Stimulated activated naive CD4-positive, alpha-beta T cell (primary cell): ENCODE measurements at places on chromosomes 12 and 14.

- peak; percentile 13 for DNase-seq
Measured at GRCh38 chr14:100375266-100375962, 52.3 kb downstream of the SLC25A47 start.

- no peak for DNase-seq
Measured at GRCh38 chr14:100723135-100723829, 3.4 kb upstream of the DLK1 start.

GRCh38 chr12:47863467-47863866, 41.3 kb downstream of the VDR start:
- DNase-seq: no peak

DNA sequence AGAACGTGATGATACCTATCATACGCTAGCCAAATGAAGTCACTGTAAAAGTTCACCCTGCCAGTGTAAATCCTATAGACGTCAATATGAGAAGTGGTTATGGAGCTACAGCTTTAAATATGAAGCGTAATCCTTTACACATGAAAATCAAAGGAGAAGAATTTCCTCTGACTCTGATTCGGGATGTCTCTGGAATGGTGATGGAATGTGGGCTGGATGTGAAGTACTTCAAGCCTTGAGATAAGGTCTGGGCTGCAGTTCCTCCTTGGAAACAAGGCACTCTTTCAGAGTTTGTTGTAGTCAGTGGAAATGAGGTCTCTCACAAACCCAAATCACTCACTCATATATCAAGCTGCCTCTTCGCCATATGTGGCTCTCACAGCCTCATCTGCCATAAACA, 53.1 kb upstream of the NAP1L1 start:
- DNase-seq: no peak

DNA sequence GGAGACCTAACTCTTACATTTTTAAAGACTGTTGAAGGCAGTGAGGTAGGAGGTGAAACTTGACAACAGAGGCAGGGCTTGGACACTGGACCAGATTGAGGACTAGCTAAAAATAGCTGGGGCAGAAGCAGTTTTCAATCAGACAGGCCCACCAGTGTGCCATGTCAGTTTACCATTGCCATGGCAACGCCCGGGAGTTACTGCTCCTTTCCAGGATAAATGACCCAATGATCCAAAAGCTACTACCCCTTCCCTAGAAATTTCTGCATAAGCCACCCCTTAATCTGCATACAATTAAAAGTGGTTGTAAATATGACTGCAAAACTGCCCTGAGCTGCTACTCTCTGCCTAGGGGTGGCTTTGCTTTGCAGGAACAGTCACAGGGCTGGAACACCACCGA, 53.2 kb upstream of the PKP2 start:
- DNase-seq: no peak

DNA sequence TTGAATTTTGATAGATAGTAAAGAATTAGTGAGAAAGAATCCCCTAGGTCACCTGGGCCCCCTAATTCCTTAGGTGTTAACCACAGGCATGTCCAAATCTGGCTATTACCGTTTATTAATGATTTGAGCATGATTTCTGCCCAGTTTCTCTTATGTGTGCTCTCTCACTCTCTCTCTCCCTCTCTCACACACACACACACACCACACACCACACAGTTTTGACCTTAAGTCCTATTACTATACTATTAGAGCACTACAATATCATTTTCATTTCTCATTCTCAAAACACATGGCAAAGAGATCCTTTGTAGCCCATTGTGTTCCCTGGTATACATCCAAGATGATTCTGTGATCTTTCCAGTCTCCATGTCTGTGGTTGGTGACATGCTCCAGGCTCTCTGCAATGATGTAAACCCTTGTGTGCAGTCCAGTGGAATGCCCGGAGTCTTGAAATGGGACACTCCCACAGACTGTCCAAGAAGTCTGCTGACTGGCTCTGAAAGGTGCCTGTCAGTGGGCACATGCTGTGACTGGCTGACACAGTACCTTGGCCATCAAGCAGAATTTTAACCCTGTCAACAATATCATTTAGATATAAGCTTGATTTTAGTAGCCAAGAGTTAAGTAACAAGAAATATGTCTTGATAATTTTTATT, 96.2 kb downstream of the FIGNL2 start:
- no peak for DNase-seq

DNA sequence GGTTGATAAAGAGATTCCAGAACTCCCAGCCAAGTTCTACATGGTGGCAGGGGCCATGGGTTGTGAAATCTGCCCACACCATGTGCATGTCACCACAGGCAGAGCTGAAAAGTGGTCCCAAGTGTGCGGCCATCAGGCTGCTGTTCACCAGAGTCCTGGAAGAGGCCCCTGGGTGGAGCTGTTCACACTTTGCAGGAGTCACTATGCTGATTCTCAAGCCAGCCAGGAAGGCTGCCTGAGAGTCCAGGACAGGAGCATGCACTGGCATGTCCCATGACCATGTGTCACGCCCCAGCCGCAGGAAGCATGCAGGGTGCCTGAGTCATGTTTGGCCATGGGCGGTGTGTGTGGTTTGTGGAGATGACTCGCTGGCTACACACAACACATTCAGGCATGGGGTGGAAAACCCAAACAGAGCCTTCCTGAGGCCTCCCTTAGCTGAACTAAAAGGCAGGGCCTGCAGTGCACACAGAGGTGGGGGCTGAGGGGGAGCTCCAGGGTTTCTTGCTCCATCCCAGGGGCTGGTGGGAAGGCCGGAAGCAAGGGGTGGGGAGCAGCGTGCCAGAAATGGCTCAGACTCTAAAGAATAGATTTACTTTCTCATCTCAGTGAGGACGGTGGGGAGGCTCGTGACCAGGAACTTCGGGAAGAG, 19.4 kb downstream of the ABCB9 start:
- DNase-seq: no peak

DNA sequence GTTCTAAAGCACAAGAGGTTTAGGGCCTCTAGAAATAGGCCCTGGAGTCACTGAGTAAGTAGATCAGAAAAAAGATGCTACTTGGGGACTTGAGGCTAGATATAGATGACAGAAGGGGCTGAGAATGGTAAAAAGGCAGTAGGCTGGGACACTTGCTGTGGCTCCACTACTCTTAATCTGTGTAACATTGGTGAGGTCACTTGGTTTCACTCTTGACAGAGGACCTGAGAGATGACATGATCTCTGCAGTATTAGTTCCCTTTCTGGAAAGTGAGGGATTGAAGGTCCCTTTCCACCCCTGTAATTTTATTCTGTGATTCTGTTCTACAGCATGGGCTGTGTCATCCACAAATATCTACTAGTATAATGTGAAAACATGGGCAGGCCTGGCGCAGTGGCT, 39.7 kb downstream of the MAPKAPK5 start:
- no peak for DNase-seq

GRCh38 chr12:125271892-125272291, 206.7 kb downstream of the AACS start:
- DNase-seq: no peak

GRCh38 chr14:34165847-34166350, 215.0 kb upstream of the EGLN3 start:
- no peak for DNase-seq

DNA sequence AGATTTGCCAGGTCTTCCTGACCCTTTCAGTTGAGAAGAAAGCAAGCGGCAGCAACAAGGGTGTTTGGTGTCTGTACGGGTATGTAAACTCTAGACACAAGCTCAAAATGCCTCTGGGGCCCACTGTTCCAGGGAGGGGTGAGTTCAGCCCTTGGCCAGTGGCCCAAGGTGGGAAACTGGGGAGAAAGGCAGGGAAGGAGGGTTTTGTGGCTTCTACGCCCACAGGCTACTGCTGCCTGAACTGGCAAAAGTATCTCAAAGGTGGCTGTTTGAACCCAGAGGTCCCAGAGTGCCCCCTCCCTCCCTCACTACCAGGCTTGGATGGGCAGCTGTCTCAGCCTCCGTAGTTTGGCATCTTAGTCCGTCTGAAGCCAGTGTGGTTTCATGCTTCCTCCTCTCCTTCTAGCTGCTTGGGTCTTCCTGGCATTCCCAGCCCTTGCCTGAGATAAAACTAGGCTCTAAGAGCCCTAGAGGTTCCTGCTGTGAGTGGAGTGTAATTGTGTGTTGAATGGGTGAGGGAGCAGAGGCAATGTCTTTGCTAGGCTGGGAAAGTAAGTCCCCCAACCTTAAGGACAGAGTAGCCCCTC, 5.5 kb downstream of the HOXC5 start:
- no peak for DNase-seq

GRCh38 chr14:50529288-50530179, 2.8 kb downstream of the MAP4K5 start:
- no peak for DNase-seq

GRCh38 chr12:46147144-46147543, 121.7 kb downstream of the SLC38A1 start:
- DNase-seq: no peak

DNA sequence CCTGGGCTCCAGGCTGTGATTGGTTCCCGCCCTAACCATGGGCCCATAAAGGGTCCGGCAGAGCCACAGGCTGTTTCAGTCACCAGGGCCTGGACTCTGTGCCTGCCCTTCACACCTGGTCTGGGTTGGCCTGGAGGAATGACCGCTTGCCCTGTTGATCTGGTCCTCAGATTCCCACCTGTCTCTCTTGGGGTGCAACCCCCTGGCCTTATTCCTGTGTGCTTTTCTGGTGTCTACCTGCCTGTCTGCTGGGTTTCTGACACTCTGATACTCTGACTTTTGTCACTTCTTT, 2.9 kb upstream of the KRT83 start:
- DNase-seq: no peak

DNA sequence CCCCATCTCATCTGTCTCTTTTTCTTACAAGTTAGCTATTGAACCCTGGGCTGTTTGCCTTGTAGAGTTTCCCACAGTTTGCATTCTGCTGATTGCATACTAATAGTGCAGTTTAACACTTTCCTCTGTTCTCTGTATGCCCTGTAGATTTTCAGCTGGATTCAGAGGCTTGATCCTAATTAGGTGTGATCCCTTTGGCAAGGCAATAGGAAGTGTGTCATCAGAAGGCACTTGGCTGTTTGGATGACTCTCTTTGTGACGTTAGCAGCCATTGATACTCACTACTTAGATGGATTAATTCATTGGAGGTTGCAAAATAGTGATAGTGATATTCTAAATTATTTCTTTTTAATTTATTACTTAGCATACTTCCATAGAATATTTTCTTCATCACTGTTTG, 33.6 kb downstream of the FUT8 start:
- no peak for DNase-seq

DNA sequence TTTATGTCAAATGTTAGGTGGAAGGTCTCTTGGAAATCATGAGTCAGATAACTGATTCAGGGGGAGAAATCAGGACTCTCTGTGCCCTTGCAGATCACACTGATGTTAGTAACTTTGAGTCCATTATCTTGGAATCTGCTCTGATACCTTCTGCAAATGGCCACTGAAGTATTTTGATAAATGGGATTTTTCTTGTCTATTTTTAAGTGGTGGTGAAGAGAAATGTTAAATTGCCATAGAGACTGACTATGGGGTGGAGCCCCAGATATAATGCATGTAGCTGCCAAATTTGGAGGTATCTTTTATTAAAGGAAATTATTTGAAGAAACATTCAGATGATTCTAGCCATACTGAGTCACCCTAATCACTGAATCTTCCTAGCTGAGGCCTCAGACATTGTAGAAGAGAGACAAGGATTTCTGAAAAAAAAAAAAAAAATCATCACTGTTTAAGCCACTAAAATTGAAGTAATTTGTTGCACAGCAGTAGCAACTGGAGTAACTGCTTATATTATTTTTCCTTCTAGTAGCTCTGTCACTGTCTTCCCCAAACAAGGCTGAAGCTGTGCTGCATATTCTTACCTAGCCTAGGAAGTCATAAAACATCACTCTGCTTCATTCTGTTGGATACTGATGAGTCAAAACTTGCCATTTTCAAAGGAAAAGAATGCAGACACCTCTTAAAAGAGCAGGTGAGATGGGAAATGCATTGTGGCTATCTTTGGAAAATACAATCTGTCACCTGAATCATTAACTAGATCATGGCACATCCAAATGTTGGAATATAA, 36.0 kb upstream of the CLEC14A start:
- DNase-seq: no peak

- DNase-seq: no peak
Measured at GRCh38 chr12:108806921-108807320, 50.5 kb downstream of the SSH1 start.

DNA sequence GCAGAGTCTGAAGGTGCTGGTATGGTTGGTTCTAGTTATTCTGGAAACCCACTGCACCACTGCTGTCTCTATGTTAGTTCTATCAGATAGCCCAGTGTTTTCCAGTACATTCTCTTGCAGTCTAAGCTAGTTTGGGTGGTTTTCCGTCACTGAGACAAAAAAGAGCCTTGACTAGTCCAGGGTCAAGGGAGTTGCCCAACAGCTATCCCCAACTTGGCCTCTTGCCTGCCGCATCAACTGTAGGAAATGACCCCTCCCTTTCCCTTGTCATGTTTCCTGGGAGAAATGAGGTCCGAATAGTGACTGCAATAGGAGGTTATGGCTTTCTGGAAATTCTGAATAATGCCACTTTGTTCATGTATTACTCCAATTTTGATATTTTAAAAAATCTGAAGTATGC, 160.4 kb downstream of the EFCAB11 start:
- no peak for DNase-seq

GRCh38 chr12:3228552-3228951, 151.4 kb downstream of the TSPAN9 start:
- no peak for DNase-seq

DNA sequence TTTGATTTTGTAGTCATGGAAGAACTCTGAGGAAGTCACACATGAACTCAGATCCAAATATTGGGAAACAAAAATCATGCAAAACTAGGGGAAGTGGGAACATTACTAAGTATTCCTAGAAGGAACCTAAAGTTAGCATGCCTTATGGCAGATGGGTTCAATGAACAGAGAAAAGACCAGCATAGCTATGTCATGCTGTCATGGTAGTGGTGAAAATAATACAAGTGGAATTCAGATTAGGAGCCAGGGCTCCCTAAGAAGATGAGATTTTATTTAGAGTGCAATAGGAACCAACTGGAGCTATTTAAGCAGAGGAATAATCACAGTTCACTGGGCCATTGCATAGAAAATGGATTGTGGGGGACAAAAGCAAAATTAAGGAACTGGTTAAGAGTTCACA, 134.0 kb downstream of the DIO2 start:
- no peak for DNase-seq

DNA sequence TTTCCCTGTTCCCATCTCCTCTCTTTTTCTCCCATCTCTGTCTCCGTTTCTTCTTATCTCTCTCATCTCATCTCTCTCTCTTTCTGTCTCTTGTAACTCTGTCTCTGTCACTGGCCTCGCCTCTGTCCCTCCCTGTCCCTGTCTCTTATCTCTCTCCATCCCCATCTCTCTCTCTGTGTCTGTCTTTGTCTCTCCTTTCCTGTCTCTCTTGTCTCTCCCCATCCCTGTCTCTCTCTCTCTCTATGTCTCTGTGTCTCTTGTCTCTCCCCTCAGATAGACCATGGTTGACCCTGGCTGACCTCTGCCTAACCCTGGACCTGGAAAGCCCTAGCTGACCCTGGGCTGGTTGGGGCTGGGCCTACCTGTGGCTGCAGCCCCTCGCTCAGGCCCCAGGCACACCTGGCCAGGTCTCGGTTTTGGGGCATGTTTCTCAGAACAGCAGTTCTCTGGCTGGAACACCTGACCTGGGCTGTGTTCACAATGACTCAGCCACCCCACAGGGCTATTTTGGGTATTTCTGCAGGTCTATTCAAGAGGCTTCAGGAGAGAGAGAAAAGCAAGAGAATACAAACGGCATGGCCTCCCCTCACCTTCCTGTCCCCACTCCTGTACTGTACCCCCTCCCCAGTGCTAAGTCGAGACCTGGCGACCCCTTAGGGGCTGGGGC, 174.4 kb downstream of the TMEM121 start:
- DNase-seq: no peak
